ENCODE measurements at places on chromosomes 7 and 10.

DNA sequence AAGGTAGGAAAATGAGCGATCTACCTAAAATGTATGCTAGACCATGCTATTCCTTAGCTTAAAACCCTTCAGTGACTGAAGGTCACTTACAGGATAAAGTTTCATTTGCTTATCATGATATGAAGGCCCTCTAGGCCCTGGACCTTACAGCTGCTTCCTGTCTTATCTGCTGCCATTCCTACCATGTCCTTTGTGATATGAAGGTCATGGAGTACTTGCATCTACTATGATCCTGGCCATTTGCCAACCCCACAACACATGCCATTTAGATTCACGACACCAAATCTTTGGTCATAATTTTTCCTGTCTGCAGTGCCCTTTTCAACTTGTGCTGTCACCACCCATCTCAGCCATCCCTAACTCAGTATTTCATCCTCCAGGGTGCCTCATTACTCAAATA lies 181.8 kb upstream of the MDFIC start:
- DNase-seq, result no peak

- DNase-seq, result no peak
Measured at GRCh38 chr7:159013825-159014289, 130.8 kb downstream of the VIPR2 start.

DNA sequence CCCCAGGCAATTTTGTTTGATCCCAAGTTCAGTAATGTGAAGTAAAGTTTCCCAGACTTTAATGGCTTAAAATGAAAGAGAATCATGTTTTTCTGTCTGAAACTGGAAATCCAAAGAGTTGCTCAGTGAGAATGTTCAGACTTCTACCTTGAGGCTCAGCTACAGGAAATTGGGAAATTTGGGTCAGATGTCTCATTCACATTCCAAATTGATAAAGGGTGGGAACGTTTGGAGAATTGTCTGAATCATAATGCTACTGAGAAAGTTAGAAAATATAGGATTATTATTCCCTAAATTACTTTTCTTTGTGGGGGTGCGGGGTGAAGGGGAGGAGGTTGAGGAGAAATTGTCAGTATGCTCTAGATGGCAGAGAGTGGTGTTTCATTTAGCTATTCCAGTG lies 773.9 kb downstream of the LRMDA start:
- no peak for DNase-seq

DNA sequence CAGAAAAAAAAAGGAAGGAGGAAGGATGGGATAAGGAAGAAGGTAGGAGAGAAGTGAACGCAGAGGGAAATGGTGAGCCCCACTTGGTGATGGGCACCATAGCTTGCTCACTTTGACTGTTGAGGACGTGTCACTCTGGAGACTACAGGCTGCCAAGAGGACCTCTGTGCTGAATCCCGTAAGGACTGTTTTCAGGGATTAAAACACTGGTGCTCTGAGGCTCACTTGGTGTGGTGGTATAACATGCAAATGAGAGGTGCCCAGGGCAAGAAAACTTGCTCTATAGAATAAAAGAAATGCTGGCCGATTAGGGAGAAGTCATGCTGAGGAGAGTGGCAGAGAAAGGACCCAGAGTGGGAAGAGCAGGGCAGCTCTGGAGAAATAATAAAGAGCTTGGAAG lies 5.3 kb upstream of the IL2RA start:
- DNase-seq, result no peak

DNA sequence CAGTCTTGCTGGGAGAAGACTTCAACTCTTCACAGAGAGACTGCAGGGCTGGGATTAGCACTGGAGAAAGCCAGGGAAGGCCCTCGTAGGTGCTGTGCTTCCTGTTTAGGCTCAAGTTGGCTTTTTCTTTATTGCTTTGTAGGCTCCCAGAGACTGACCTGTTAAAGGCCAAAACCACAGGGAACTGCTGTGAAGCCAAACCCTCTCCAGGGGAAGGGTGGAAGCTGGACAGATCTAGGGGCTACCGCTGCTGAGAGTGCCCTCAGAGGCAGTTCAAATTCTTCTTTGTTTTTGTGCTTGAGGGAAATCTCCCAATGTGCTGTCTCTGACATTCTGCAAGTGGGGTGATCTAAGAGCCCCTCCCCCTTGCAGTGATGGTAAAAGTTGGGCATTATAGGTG lies 198.4 kb downstream of the CNTNAP2 start:
- DNase-seq, result no peak

DNA sequence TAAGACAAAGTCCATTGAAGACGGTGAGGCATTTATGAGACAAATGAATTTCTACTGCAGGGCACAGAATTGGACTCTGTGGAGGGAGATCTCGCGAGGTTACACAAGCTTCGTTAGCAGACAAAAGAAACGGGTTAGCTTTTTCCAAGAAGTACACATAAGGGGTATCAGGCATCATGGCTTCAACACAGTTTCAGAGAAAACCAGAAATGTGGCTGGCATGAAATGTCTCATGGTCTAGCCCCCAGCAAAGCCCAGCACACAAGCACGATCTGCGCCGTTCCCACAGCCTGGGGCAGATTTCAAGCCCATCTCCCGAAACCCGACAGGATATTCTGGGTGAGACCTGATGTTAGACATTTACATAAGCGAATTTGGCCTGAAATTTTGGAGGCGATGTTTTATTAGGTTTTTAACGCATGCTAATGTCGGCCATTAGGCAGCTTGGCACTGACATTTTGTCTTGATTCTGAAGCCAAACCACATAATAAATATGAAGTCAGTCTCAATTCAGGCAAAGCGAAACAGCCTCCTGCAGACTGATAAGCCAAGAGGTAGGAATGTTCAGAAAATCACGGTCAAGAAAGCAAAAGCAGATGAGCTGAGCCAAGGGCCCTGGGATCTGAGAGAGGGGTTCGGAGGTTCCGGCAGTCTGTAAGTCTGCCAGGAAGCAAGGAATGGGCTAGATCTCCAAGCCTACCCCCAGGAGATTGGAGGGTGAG lies 240.5 kb downstream of the PRPF18 start:
- no peak for DNase-seq

- no peak for DNase-seq
Measured at GRCh38 chr10:109706026-109706560, 217.2 kb downstream of the XPNPEP1 start.

DNA sequence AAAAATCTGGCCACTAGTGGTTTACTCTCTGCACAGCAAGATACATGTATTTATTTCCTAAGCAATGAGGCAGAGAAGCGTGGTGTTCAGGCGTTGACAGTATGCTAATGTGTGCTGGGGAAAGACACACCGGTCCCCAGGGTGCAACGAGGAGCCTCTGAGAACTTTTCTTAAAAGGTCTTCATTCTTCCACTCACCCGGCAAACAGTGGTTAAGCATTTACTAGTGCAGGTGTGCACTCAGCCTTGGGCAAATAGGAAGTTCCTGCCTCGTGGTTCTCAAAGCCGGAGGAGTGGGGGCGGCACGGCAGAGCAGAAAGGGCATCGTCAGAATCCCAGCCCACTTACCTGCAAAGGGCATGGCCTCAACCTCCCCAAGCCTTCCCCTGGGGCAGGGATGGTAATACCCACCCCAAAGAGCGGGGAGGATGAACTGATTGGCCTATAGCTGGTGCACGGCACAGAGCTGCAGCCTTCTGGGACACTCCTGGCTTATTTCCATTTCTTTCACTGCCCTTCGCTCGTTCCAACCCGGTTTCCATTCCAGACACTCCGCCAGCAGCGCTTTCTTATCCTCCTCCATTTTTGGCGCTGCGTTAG lies 184.3 kb upstream of the CTBP2 start:
- no peak for DNase-seq

DNA sequence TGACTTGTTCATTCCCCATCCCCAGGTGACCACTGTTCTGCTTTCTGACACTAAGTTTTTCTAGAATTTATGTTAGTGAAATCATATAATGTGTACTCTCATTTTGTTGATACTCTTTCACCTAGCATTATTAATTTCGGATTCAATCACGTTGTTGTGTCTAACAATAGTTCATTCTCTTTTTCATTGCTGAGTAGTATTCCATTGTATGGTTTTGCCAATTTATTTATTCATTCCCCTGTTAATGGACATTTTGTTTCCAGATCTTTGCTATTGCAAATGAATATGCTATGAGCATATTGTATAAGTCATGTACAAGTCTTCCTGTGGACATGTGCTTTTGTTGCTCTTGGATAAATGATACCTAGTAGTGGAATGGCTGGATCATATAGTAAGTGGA lies 146.4 kb downstream of the FAM204A start:
- DNase-seq, result no peak

DNA sequence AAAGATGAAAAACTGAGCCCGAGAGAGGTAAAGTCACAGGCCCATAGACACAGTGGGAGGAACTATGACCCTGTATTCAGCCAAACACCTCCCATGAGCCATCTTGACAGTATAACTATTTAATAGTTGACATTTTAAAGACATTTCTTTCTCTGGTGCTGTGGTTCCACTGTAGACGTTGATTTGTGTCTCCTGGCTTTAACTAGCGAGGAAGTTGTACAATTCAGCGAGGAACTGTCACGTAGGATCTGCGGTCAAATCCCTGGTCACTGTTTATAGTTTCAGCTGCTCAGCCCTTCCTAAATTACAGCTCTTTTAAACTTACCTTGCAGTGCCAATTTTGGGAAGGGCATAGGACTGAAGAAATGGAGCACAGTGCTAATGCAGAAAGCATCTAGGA lies 7.1 kb upstream of the CELF2 start:
- DNase-seq, result no peak

DNA sequence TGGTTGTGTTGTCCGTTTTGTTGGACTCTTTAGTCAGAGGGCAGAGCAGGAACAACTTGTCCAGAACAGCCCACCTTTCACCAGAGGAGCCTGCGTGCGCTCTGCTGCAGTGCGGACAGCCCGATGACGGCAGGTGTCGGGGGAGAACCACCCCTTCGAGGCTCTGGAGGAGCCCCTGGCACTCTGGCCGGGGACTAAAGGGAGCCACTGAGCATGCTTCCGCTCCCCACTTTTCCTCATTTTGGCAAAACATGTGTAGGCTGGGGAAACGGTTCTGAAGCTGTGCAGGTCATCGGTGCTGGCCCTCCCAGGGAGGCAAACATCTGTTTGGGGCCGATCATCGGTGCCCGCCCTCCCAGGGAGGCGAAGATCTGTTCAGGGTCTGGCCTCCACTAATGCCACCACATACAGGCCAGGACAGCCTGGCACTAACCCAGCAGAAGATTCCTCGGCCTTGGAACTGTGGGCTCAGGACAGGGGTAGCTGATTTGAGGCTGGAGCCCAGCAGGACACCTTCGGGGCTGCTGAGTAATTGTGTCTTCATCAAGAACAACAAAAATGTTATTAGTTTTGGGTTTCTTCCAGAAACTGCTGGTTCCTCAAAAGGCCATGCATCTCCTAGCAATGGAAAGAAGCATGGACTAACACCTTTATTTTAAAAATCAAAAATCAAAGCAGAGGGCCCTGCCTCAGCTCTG lies 124.4 kb upstream of the TCERG1L start:
- no peak for DNase-seq

DNA sequence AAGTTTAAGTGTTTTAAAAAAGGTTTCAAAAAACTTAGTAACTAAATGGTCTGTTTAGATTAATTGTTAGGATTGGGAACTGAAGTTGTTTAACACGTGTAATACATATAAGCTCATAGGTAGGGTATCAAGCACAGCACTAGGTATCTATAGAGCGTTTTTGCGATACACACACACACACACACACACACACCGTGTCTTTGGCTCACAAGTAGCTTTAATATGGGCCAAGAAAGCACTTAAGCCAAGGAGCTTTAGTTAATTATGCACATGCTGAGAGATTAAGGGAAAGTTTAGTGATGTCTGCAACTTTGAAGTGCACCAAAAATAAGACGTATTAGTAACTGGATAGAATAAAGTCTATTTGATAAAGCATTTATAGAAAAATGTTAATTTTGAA lies 93.8 kb upstream of the CNTNAP2 start:
- DNase-seq, result no peak

DNA sequence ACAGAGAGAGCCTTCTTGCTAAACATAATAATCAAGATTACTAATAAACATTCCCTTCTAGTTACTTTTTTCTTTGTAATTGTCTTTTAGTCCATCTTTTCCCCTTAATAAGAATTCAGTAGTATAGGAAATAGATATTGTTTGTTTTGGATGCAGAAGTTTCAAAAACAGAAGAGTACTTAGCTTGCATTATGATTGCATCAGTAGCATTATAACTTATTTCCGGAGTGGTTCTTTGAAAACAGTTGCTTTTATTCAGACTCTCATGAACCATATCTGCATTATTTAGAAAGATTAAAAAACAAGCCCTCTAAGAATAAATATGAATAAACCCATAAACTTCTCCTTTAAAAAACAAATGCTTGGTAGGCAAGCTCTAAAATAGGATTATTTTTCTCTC lies 34.0 kb upstream of the DKK1 start:
- no peak for DNase-seq

DNA sequence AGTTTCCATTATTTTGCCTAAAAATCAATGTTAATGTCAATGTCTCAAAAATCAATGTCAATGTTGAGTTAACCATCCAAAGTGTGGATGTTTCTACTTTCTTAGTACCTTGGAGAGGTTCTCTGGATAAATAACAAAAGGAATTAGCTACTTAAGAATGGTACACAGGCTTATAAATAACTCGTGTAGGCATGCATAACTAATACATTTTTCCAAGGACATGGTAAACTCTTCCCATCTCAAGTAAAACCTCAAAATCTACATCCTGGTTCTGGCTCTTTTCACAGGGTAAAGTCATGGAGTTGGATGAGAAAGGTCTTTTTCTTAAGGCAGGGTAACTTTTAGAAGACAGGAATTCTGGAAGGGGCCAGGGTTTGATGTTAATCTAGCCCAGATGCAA lies 59.9 kb downstream of the CAV1 start:
- no peak for DNase-seq

DNA sequence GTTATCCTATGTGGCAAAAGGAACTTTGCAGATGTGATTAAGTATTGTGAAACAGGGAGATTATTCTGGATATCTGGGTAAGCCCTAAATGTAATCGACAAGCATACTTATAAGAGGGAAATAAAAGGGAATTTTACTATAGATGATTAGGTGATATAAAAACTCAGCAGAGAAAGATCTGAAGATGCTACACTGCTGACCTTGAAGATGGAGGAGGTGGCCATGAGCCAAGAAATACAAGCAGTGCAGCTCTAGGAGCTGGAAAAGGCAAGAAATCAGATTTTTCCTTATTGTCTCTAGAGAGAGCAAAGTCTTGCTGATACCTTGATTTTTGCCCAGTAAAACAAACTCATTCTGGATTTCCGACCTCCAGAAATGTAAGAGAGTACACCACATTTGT lies 67.7 kb downstream of the BRAF start:
- DNase-seq, result no peak

- no peak for DNase-seq
Measured at GRCh38 chr7:1380821-1381580, 78.3 kb downstream of the MICALL2 start.

Measured in activated naive CD4-positive, alpha-beta T cell treated with anti-CD3 and anti-CD28 coated beads, Interleukin-2, amount 10 ng/mL, durations not matched to agents 7 days and 5 days (primary cell).